ENCODE measurements at places on chromosomes 11 and 22.
A peak's percentile ranks its signal among the peaks of the same experiment; 100 is the strongest.

GRCh38 chr11:128784059-128784804, 82.9 kb downstream of the KCNJ1 start:
- DNase-seq, result no peak

DNA sequence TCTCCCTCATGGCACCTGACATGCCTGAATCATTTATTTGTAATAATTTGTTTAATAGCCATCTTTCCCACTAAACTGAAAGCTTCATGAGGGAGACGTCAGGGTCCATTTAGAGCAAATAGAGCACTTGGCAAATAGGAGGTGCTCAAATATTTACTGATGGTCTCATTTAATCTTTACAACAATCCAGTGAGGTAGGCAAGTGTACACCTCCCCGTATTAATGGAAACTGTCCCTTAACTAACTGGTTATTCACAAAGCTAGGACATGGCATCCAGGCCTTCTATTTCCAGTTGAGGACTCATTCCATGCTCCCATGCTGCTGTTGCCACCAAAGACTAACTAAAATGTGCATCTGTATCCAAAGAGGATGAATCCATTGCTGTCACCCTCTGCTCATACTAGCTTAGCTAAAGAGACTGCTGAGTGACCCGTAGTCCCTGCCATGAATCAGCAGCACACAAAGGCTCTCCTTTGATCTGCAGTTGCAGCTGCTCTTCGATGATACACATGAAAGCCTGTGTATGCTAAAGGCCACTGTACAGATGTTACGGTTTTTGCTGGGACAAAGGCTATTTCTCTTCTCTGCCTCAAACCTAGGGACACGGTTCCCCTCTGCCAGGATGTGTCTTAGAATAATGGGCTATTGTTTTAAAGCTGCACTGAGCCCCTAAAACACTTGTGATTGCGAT, 82.6 kb downstream of the RAB30 start:
- DNase-seq, result no peak

DNA sequence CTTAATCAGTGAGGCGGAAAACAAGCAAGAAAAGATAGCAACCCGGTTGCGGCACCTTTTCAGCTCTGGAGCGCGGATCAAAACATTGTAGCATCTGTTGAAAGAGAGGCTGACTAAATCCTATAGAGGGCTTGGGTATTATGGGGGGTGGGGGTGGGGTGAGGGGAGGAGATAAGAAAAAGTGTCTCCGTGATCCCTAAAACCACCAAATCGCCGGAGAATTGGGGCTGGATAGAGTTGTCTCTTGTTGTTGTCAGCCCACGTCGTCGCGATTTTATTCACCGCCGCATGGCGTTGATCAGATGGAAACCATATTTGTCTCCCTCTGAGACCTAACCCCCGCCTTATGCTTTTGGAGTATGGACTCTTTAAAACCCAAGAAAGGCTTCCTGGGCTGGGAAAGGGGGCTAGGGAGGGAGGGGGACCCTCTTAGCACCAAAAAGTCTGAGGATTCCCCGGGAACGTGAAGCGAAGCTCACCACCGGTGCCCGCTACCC, 13.0 kb downstream of the PAX6 start:
- DNase-seq, result no peak

DNA sequence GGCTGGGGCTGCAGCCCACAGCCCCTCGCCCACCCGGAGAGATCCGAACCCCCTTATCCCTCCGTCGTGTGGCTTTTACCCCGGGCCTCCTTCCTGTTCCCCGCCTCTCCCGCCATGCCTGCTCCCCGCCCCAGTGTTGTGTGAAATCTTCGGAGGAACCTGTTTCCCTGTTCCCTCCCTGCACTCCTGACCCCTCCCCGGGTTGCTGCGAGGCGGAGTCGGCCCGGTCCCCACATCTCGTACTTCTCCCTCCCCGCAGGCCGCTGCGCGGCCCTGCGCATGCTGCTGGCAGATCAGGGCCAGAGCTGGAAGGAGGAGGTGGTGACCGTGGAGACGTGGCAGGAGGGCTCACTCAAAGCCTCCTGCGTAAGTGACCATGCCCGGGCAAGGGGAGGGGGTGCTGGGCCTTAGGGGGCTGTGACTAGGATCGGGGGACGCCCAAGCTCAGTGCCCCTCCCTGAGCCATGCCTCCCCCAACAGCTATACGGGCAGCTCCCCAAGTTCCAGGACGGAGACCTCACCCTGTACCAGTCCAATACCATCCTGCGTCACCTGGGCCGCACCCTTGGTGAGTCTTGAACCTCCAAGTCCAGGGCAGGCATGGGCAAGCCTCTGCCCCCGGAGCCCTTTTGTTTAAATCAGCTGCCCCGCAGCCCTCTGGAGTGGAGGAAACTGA, 731 bp downstream of the GSTP1 start:
- DNase-seq, result no peak

DNA sequence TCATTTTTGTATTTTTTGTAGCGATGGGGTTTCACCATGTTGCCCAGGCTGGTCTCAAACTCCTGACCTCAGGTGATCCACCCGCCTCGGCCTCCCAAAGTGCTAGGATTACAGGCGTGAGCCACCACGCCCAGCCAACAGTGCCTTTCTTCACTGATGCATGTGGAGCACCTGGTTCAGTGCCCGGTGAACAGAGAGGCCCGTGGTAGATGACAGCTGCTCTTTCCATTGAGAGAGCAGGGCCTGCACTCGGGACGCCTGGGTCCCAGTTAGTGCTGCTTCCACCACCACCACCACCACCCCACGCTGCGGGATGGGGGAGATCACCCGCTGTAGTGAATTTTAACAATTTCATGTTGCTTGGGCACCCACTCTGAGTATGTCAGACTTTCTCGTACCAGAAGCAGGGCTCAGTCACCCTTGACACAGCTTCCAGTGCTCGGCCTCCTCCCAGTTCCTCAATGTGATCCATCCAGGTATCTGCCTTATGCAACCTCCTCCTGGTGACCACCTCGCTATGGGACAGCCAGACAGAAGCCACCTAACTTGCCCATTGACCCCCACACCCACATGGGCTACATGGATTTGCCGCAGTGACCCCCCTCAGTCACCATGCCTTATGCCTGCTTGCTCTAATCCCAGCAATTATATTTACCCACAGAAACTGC, 36.6 kb downstream of the ARRB1 start:
- no peak for DNase-seq

DNA sequence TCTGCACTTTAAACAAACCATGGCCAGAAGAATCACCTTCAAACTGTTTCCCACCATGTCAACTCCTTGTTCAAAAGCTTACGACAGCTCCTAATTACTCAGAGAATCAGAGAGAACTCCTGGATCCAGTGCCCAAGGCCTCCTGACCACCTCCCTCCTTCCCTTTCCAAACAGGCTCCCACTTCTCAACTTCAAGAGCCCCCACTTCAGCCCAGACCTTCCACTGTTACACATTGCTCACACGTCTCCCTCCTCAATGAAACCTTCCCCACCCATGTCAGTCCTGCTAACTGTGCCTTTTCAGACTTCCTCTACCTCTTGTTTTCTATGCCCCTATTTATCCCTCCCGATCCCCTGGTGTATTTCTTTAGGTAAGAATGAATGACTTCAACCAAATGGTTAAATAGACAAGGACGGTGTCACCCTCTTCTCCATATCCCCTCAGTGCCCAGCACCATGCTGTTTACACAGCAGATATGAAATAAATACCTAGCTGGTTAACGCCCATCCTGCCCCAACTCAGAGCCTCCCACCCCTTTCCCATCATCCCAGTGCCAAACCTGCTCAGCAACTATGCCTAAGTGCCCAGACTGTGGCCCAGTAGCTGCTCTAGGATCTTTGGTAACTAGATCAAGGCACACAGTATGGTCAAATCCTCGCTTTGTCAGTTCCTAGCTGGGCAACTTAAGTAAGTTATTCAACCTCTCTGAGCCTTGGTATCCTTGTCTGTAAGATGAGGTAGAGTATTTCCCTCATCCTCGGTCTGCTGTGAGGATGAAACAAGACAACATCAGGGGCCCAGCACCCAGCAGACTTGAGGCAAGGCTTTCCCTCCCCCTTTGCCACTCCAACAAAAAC, 36.8 kb downstream of the PLEKHA7 start:
- DNase-seq, result no peak

DNA sequence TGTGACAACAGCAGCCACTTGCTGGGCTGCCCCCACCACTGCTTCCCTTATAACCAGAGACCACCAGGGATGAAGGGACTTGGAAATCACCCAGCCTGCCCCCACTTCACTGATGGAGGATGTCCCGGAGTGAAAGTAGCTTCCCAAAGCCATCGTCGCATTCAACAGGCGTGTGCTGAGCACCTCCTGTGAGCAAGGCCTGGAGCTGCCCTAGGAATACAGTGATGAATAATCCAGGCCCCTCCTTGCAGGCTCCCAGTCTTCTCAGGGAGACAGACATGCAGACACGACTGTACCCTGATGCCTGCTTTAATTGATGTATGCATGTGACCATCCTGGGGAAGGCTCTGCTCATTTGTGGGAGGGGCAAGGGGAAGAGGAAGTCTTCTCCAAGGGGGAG, 22.6 kb downstream of the PTPN5 start:
- no peak for DNase-seq

DNA sequence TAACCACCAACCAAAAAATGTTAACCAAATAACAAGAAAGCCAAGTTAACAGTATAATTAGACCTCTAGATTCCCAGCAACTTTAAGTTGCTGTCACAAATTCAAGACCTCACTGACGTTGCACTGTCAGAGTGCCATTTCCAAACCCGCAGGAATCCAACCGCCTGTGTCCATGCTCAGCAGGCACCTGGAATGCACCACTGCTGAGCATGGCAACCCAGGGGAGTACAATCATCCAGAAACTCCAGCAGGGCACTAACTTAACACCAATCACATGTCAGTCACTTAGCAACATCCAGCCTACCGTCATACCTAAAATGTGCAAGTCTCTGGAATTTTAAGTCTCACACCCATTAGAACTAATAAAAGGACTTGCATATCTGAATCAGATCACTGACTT, 48.8 kb downstream of the SMCO4 start:
- no peak for DNase-seq

DNA sequence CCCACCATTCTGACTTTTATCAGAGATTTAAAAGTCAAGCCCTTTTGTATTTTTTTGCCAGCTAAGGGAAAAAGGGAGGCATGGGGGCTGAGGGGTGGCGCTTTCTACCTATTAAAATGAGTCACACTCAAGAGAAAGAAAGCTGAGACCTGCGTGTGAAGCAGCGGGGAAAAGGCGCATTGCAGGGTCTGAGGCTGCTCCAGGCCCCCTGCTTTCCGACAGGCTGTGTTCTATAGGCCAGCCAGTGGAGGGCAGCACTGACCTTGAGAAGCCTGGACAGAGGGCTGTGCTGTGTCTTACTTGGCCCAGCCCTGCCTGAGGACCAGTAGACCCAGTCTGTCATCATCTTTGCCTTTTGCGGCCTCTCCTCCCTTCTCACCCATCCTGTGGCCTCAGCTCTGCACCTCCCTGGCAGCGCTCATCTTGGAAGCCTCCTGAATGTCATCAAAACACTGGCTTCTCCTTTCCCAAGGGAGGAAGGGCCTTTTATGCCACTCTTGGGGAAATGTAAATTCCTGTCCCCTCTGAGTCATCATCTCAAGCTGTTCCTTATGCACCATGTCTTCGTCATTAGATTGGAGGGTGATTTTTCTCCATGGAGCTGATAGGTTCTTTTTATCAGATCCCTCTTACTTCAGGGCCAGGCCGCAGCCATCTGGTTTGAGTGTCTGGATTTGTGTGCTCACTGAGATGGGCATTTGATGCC, 12.6 kb upstream of the MAPK8IP1 start:
- no peak for DNase-seq

GRCh38 chr11:62493801-62494200, 52.8 kb downstream of the AHNAK start:
- DNase-seq, result no peak

DNA sequence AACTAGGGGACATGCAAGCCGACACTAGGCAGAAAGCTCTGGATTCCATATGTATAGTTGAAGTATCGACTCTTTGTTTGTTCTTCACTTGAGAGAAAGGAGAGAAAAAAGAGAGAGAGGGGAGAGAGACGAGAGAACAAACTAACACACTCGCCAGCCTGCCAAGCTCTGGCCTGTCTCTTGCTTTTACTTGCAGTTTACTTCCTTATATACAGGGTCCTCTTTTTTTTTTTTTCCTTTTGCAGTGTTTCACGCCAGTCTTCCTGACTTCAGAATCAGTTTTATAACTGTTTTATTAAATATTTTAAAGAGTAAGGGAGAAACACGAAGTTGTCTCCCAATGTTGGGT, 19.9 kb downstream of the TEAD1 start:
- no peak for DNase-seq

- no peak for DNase-seq
Measured at GRCh38 chr11:2290351-2290841, 11.3 kb downstream of the C11orf21 start.

- DNase-seq, result no peak
Measured at GRCh38 chr22:49513358-49513851, 314.3 kb downstream of the BRD1 start.

DNA sequence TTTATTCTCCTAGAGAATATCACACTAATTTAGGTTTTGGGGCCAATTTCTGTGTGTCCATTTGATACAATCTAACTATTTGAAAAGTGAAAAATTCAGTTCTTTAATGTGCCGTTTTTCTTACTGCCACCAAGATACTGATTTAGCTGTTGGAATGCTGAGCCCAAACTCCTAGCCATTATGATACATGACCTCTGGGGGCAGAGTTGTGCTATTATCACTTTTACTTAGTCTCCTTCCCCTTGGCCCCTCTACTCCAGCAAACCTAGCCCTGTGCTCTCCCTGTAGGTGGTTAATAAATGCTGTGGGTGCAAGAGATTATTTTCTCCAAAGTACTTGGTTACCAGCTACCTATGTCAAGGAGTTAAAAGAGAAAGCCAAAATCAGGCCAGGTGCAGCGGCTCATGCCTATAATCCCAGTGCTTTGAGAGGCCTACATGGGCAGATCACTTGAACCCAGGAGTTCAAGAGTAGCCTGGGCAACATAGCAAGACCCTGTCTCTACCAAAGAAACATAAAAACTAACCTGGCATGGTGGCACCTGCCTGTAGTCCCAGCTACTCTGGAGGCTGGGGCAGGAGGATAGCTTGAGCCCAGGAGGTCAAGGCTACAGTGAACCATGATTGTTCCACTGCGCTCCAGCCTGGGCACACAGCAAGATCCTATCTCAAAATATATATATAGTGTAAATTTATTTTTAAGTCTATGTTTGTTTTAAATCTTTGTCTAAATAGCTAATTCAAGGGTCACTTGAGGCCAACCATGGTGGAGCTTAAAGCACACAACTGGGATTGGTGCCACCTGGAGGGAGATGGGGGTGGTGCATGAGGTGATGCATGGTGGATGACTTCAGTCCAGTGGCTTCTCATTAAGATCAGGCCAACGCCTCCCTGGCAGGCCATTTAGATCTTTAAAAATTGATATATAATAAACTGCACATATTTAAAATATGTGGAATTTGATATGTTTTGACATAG, 193.2 kb upstream of the PLET1 start:
- peak; percentile 5 for DNase-seq

- DNase-seq, result no peak
Measured at GRCh38 chr22:22761963-22762772, 117.8 kb downstream of the GGTLC2 start.

- DNase-seq, result no peak
Measured at GRCh38 chr11:130508913-130509312, 60.5 kb downstream of the ADAMTS15 start.

- DNase-seq, result no peak
Measured at GRCh38 chr11:126628790-126629621, 273.5 kb downstream of the ST3GAL4 start.
